Stimulated activated CD4-positive, alpha-beta T cell treated with anti-CD3 and anti-CD28 coated beads, Interleukin-1b, Interleukin-23, amount 100 ng/mL, for 1 hour (primary cell): ENCODE measurements at places on chromosomes 2 and 18.

DNA sequence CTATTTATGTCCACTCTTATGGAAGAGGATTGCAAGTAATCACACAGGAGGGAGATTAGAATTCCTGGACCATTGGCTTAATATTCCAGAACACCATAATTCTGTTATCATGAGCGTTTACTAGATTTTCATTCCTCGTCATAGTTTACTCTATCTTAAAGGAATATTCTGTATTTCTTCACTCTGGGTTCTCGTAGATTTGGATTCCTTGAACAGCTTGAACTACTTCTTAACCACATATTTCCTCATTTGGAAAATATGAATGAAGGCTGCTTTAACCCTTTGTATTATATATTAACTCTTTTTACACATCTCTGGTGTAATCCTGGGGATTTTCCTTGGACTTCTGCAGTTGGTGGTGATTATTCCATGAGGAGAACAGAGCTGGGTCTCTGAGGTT, 46.3 kb upstream of the CCBE1 start:
- DNase-seq, result no peak

DNA sequence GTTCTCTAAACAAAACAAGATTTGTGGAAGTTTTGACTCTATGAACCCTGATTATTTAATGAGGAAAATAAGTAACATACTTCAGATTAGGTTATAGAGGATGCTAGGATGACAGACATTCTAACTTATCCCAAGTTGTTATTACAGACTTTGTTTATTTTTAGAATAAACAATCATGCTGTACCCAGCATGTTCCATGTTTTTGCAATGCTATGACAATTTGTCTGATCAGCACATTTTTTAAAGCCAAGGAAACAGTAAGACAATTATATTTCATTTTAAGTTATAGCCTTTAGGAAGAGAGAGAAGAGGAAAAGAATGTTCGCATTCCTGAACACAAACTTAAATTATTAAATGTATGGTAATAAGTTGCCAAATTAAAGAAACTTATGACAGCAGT, 119.8 kb downstream of the KYNU start:
- no peak for DNase-seq

DNA sequence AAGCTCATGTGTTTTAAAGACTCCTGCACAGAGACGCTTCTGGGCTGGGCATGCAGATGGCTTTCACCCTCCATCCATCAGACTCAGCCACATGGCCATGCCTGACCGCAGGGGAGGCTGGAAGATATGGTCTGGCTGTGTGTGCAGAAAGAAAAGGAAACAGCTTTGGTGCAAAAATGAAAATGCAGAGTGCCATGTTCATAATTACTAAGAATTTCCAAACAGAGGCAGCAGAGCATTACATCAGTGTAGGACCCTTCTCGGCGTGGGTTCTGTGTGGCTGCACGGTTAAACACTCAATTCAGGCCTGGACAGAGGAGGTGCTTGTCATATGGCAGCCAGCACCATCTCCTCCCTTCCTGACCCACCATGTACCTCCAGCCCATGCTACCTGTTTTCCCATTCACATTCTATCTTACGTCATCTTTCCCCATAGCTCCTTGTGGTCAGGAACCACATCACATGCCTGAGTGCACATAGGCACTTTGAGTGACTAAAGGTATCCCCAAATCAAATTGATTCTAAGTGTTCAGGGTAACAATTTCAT, 200.3 kb upstream of the ID2 start:
- DNase-seq, result no peak

- no peak for DNase-seq
Measured at GRCh38 chr2:60280238-60280637, 273.2 kb downstream of the BCL11A start.

DNA sequence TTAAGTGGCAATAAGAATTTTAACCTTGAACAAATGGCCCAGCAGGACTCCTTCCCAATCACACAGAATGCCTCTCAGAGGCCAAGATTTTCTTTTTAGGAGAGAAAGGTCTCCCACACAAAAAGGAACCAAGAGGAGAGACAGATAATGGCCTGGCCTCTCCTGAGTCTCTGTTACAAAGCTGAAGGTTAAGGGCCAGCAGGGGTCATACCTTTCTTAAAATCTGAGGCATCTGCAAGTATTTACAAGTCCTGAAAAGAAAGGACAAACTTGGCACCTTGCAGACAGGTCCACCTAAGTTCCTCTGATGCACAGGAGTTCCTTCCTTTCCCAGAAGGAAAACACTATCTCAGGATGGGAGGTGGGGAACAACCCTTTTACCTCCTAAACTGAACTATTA, 142.3 kb downstream of the TMEM163 start:
- DNase-seq, result no peak

DNA sequence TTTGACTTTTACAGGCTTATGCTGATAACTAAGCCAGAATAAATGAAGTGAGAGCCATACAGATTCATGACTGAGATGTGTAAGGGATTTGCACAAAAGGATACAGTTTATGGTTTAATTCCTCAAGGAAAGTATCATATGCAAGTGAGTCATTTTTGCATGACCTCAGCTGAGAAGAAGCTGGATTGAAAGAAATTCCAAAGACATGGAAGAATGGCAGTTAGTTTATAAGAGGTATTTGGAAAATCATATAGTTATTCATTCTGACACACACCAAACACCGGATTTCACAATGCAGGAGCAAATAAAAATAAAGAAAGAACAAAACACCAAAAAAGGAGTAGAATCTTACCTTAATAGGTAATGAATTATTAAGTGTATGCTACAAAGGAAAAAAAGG, 83.2 kb upstream of the RND3 start:
- no peak for DNase-seq

GRCh38 chr2:43075054-43075593, 151.3 kb downstream of the ZFP36L2 start:
- DNase-seq, result no peak

DNA sequence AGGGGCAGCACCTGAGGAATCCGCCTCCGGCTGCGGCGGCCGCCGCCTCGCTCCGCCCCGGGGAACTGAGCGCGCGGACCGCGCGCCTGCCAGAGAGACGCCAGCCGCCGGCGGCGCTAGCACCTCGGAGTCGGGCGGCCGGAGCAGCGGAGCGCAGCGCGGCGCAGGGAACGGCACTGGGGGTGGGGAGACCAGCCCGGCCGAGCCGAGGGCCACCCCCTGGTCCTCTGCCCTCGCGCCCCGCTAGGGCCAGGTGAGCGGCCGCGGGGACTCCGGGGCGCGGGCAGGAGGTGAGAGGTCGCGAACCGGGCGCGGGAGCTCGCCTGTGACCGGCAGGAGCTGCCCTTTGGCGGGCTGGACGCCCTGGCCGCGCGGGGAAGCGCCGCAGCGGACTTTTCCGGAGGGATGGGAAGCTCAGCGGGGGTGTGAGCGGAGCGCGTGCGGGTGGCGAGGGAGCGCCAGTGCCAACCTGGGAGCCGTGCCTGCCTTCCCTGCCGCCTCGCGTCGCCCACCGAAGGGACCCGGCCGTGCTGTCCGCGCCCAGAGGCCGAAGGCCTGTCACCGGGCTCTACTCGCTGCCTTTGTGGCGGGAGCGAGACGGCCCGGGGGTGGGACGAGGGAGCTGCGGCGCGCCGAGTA, at the start of gene GREB1L:
TSS of gene GREB1L (plus strand) at position 92 of the 639 bp plus-strand sequence. CDS start 141,287 bp downstream, outside the sequence.
- DNase-seq, result no peak

DNA sequence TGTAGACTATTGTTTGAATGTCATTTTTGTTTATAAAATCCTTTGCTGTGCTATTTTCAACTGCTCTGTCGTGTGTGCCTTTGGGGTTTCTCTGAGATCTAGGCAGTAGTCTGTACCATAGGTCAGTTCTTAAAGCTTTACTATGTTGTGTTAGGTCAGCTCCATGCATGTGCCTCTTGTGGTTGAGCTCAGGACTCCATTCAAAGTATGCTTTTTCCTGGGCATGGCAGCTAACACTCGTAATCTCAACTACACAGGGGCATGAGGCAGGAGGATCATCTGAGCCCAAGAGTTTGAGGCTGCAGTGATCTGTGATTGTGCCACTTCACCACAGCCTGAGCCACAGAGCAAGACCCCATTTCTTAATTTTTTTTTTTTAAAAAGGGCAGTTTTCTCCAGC, 174.4 kb upstream of the SPHKAP start:
- no peak for DNase-seq

GRCh38 chr18:11946756-11947155, 34.6 kb upstream of the IMPA2 start:
- DNase-seq, result no peak

GRCh38 chr2:206721256-206721920, 3.2 kb upstream of the DYTN start:
- DNase-seq, result no peak

GRCh38 chr2:104870100-104870975, 16.4 kb downstream of the POU3F3 start:
- no peak for DNase-seq

DNA sequence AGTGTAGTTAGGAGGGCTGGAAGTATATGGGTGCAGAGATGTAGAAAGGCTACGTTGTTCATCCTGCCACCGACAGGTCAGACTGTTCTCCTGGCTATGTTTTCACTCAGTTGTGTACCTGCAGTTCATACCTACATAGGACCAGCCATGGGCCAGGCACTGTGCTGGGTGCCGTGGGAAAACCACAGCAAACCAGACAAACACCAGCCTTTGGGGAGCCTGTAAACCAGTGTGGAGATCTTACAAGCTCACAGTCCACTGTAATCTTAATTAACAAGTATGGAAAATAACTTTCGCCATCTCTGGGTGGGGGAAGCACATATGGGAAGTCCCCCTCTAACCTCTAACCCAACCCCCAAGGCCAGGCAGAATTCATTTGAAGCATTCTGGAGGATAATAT, 12.7 kb downstream of the NCK2 start:
- DNase-seq, result no peak

GRCh38 chr2:121173112-121173511, 111.9 kb downstream of the TFCP2L1 start:
- DNase-seq, result no peak

DNA sequence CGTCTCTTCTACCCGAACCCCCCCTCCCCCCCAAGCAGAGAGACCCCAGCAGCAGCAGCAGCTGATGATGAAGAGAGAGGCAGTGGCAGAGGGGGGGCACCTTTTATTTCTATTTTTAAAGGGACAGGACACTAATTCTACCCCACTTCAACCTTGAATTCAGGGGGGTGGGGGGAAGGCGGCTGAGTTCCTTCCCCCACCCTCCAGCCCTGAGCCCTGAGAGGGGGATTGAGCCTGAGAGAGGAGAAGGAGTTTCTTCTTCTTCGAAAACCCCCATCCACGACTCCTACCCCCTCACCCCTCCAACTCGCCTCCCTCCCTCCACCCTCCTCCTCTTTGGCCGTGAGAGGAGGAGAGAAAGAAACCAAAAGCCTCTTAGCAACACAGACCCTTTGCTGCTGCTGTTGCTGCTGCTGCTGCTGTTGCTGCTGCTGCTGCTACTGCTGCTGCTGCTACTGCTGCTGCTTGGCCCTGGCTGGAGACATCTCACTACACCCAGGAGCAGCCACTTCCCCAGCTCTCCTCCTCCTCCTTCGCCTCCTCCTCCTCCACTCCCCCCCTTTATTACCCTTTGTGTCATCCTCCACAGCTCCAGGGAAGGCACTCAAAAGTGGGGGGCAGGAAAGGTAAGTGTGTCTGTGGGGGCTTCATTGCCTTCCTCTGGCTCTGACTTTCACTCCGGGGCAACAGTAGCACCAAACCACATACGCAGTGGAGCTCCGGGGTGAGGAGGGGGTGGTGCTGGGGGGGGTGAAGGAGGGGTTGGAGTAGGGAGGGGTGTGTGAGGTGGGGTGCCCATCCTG, at the start of gene MBD5:
TSS of gene MBD5 (plus strand) at position 33 of the 803 bp plus-strand sequence.
- peak; percentile 2 for DNase-seq

GRCh38 chr2:72220170-72220569, 72.5 kb upstream of the CYP26B1 start:
- DNase-seq, result no peak

- DNase-seq, result no peak
Measured at GRCh38 chr2:1770566-1771380, 26.5 kb upstream of the PXDN start.

DNA sequence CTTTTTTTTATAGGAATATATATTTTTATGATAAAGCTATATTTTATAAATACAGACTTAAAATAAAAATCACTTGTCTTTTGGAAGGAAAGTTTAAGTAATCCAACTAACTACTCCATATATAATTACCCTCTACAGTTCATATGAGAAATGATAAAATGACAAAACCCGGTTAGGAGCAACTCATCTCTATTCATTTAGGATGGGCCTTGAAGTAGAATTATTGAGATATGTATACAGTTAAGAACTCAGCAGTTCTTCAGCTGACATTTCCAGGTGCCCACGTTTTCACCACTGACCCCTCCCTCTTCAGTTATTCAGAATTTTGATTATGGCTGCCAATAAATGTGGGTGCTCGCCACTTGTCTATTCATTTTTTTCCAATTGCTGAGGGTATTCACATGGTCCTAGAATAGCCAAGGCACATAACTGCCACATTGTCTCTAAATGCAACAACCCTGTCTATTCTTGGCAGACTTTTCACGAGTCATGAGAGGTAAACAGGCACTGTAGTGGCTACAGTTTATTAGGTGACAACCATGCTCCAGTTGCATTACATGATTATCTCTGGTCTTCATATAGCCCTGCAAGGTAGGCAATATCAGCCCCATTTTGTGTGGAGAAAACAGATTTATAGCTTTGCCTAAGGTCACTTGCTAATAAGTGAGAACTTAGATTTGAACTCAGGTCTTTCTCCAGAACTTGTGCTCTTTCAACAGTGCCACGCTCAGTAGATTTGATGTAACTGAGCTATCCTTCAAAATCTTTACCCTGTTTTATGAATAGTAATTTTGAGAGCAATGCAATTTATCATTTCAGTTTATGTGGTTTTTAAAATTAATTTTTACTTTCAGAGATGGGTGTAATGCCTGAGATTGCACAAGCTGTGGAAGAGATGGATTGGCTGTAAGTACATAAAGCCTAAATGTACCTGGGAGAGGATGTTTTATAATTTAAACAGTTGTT, 2.9 kb downstream of the DDX1 start:
- DNase-seq, result no peak

- no peak for DNase-seq
Measured at GRCh38 chr2:189210250-189211087, 30.9 kb upstream of the COL5A2 start.
